ENCODE measurements at places on chromosomes 7 and 10.

DNA sequence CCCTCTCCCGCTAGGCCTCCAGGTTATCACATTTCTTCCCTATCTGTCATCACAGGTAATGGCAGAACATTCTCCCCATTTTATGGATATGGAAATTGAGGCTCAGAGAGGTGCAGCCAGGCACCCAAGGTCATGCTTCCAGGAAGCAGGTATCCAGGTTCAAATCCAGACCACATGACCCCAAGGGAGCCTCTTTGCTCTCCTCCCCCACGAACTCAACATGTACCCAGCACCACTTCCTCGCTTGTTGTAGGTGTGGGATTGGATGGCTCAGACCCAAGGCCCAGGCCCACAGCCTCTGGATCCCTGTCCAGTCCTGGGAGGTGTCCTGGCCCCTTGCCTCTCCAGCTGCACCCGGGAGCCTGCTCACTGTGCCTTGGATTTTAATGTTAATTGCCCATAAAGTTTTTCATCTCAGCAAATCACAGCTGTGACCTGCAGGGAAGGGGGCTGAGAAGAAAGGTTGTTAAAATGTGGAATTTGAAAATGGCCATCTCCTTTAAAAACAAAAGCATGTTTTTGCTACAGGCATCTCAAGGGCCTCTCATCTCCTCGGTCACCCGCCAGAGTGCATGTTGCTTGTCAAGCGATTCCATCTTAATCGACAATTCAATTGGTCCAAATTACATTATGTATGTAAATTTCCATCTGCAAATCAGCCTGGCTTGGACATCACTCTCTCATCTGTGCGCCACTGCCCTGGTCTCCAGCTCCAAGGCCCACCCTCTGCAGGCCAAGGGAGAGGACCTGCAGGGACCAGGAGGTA lies 205.4 kb upstream of the ZMIZ1 start:
- no peak for DNase-seq

- DNase-seq = no peak
These were observed 270.6 kb downstream of the AUTS2 start for GRCh38 chr7:69868921-69869320.

DNA sequence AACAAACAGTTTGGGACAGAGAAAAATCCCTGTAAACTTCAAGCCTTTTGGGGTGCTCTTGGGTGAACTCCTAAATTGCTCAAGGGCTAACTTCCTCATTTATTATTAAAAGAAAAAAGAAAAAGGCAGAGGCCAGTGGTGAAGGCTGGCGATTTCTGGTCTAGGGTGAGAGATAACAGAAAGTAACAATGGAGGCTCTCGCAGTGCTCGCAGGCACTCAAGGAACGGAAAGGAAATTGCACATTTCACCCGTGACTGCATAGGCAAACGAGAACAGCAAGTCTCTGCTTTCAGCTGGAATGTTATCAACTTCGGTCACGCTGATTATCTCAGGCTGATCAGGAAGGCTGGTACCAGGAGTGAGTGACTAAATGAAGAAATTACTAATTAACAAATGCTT lies 70.7 kb downstream of the PRKAG2 start:
- no peak for DNase-seq

- peak; percentile 36 for DNase-seq
These were observed 18.2 kb downstream of the PRF1 start for GRCh38 chr10:70584366-70584765.

DNA sequence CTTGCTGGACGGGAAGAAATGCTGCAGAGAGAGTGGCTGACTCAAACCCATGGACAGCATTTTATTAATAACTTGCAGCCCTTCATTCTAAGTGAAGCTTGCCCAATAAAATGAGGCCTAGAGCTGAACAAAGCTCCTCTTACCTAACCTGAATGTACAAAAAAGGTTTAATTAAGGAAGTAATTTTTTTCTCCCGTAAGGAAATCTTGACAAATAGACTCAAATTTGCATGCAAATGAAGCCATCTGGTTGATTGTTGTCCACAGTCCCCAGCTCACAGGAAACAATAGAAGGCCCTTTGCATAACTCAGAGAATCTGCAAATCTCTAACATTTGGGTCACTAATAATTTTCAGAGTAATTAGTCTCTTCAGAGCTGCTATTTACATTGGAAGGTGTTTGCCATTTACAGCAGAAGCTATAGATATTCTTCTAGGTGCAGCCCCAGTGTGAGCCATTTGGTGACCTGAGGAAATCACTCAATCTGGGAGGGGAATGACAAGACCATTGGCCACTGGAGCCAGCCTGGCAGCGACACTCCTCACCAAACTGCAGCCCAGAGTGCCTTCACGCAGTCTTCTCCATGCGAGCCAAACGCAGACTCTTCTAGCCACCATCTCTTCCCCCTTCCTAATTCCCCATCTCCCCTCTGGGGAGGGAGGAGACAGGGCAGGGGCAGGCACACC lies 483.0 kb upstream of the C7orf33 start:
- no peak for DNase-seq

DNA sequence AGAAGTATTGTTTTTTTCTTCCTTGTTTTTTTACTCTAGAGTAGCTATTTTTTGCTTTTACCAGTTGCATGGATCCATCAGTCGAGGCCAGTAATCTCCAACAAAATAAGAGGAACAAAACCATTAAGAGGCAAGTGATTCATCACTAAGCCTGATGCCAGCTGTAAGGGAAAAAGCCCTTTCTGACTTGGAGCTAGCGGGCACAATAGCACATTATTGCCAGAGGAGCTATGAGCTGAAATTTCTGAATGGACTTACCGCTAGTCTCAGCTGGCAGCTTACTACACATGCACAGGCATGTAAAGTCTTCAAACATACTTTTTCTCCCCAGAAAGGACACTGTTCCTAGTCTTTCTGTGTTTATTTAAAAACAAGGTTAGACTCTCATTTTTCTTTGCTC lies 41.6 kb upstream of the PTPRZ1 start:
- no peak for DNase-seq

- no peak for DNase-seq
These were observed 909 bp upstream of the CC2D2B start for GRCh38 chr10:95906677-95907455.

Measured in NCI-H2029 (cell line).